Activated CD4-positive, alpha-beta T cell treated with anti-CD3 and anti-CD28 coated beads, Interleukin-2, amount 10 ng/mL, durations not matched to agents 7 days and 5 days (primary cell): ENCODE measurements at places on chromosomes 11 and 22. TPM values are rescaled to one million over a fixed set of nuclear protein-coding genes. Genes with fewer than 3 reads are reported as not detected.

The MYO18B gene
- total RNA-seq: 2.0 TPM

The CDPF1 gene
- total RNA-seq: 10.8 TPM

The SLC17A6 gene
- total RNA-seq: not detected

The IL17REL gene
- not detected for total RNA-seq

GRCh38 chr11:107741044-107741823, 29.4 kb upstream of the SLN start:
- peak; percentile 20 for DNase-seq

DNA sequence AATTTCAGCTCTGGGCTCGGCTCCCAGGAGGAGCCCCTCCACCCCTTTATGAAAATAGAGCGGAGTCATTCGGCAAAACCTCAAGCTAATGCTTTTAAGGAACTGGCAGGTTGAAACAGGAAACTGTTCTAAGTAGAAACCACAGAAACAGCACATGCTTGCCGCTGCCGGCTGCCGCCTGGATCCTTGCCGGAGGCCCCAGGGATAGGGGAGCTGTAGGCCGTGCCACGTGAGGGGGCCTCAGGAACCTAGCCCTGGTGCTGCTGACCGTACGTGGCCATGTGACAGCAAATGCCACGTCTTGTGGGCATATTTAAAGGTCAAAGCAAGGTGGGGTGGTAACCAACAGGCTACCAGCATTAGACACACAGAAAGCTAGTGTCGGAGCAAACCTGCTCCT, 77.9 kb upstream of the TIMP3 start:
- DNase-seq: peak; percentile 59

DNA sequence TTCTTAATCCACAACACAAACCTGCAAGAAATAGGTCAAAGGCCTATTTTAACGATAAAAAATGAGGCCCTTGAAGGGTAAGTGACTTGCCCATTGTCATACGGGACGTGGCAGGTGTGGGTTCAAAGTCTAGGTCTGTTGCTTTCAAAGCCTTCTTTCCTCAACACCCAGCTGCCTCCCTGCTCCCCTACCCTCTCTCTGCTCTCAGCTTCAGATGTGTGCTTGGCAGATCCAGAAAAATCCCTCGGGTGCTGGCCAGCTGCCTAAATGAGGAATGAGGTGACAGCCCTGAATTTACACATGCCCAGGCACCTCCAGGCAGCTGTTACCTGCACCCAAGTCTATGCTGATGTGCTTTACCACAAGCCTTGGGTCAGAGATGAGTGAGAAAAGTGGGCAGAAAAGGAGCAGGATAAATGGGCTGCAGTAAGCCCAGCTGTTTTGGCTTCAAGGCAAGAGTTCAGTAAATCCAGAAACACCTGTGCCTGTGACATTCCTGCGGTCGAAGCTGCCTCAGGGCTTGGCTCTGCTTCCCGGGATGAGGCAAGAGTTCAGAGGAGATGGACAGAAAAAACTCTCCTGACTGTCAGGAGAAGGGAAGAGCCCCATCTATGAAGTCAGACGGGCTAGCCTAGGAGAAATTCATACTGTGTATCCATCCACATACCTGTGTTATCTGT, 49.9 kb upstream of the LDLRAD3 start:
- DNase-seq: no peak

GRCh38 chr11:12698048-12698447, 23.8 kb downstream of the TEAD1 start:
- DNase-seq: no peak

DNA sequence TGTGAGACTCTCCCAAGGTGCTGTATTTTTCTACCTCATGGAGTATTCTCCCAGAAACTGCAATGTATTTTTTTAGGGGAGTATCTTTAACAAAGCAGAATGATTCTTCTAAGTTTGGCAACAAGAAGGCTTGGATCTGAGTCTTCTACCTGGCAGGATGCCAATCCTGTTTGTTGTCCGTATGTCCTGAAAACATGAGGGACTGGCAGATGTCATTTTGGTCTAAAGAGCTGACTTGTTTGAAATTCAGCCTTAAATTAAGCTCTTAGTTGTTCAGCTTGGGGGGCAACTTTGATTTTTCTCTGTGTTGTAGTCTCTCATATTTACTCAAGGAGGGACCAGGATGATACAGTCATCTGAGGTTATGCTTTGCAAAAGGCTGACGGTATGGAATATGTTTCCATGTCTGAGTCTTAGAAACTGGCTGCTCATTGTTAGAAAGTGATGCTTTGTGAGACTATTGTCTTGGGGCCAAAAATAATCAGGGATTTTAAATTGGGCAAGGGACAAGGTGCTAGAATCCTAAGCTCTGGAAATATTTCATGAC, 9.3 kb downstream of the MRPL16 start:
- DNase-seq: no peak

- DNase-seq: no peak
These were observed 85.0 kb downstream of the CELSR1 start for GRCh38 chr22:46452195-46453005.

DNA sequence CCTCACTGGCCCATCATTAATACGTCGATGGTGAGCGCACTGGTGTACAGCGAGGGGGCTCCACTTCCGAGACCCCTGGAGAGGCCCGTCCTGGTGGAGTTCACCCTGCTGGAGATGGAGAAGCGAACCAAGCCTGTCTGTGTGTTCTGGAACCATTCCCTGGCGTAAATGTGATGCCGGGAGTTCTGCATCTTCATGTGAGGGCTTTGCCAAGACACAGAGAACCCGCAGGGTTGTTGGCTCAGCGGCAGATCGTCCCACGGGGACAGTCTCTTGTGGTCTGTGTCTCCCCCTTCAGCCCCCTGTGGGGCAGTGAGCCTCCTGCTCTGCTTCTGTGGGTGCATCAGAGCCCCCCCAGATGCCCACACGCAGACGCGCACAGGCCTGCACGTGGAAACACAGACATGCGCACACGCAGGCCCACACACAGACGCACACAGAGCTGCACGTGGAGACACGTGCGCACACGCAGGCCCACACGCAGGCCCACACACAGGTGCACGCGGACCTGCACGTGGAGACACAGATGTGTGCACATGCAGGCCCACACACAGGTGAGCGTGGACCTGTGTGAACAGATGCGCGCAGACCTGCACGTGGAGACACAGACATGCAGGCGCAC, 55.8 kb upstream of the PRODH start:
- DNase-seq: no peak
